Activated naive CD4-positive, alpha-beta T cell treated with anti-CD3 and anti-CD28 coated beads, Interleukin-2, amount 50 U/mL, for 16 hours (primary cell): ENCODE measurements at places on chromosomes 13 and 19.
A peak's percentile ranks its signal among the peaks of the same experiment; 100 is the strongest.

GRCh38 chr19:44356383-44357111 lies at the start of gene ZNF112:
Gene ZNF112 (minus strand): TSS chr19:44356680. CDS start chr19:44340539, 16,141 bp downstream.
- DNase-seq, result peak; percentile 16

GRCh38 chr19:42487032-42487797 lies 41.1 kb downstream of the CEACAM1 start:
- no peak for DNase-seq

DNA sequence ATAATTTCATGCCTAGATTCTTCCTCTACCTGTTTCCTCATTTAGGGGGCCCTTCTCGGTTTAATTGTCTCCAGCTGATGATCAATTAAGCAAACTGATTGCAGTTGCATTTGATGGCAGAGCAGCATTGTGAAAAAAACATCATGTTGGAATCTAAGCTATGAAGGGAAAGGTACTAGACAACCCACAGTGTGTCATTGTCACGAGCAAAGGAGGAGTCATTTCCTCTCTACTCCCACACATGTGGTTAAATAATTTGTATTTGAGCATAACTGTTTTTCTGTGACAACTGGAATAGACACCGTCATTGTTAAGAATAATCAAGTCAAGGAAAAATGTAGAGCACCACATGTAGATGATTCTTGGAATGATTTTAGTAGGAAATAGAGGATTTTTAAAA lies 240.3 kb downstream of the DCT start:
- peak; percentile 19 for DNase-seq

DNA sequence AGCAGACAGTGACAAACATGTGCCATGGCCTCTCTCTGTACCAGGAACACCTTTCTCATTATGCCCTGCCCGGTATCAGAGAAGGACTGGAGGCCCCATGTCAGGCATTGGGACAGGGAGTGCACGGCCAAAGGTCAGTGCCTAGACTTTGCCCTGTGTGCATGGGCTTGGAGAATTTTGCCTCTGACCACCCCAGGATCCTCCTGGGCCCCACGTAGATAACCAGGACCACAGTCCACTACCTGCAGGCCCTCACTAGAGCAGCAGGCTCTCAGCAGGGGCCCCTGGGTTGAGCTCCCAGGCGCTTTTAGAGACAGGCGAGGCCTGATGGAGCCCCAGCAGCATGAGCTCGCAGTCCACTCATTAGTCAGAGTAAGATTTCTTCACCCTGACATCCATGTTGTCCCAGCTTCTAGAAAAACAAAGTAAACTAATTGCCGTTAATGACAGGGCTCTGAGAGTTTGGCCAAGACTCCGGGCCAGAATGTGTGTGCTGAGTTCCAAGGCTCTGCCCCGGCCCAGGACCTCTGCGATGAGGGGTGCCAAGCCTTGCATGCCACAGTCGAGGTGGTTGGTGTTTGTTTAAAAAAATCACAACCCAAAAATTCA lies 42.7 kb downstream of the CAPN12 start:
- no peak for DNase-seq

GRCh38 chr19:27392027-27392632 lies 1820.8 kb downstream of the UQCRFS1 start:
- DNase-seq, result peak; percentile 1

GRCh38 chr13:66751691-66752090 lies 478.4 kb downstream of the PCDH9 start:
- no peak for DNase-seq

GRCh38 chr13:113853518-113854237 lies 10.2 kb downstream of the GAS6 start:
- DNase-seq, result peak; percentile 9

GRCh38 chr13:99425485-99426341 lies 75.6 kb upstream of the TM9SF2 start:
- DNase-seq, result peak; percentile 50

DNA sequence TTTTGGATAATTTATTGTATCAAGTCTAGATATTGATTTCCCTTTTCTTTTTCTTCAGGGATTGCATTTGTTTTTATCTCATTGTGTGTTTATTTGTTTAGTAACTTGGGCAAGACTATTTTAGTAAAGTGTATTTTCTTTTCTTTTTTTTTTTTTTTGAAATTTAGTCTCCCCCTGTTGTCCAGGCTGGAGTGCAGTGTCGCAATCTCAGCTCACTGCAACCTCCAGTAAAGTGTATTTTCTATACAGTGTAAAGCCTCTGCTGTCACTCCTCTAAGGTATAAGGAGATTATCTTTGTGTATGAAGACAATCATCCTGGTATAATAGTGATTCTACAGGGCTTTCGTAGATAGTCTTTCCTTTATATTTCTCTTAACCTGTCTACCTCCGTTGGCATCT lies 2546.0 kb downstream of the PCDH9 start:
- DNase-seq, result no peak

DNA sequence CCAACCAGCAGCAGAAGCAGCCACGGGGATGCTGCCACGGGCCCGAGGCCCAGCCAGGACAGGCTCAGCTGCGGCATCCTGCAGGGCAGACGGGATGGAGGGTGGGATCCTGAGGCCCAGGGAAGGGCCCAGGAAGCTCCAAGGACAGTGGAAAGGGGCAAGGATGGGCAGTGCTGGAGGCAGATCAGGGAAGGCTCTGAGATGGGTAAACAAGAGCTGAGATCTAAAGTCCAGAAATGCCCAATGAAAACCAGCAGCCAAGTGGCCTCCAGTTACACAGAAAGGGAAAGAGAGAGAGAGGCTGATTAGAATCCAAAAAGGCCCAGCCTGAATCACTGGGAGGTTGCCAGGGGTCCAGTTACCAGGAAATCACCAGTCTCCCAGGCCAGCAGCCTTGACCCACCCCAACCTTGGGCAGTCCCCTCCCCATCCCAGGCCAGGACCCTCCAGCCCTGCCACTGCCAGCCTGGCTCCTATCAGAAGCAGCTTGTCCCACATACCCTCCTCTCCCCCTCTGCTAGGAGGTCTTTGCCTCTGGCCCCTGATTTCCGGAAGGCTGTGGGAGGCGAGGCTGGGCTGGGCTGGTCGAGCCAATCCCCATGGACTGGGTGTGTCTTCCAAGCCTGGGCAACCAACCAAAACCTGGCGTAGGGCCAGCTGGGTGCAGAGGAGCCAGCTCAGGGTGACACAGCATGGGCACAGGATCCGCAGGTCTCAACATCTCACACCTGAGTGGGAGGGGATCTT lies at the start of gene CYP4F11:
CYP4F11 (minus strand) TSS at position 198 of the 747 bp plus-strand sequence; CDS start at position 77, 121 bp downstream.
- no peak for DNase-seq

DNA sequence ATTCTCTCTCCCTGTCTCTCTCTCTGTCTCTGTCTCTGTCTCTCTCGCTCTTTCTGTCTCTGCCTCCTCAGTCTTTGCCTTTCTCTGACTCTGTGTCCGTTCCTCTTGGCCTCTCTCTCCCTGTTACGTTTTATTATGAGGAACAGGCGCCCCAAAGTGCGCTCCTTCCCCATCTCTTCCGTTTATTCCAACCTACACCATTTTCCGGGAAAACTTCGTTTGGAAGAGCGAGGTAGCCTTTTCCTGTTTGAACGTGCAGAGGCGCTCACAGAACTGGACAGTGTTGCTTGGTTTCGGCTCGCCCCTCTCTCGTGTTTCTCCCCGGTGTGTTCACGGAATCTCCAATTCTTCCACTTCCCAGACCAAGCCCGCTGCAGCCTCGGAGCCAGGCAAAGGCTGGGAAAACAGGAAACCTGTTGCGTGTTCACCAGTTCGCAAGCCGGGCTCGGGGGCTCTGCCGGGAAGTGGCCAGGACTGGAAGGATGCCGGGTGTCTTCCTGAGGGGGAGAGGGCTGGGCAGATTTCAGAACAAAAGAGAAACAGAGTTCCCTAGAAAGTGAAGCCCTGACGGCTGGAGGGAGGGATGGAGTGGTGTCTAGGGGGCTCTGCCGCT lies 605 bp downstream of the TMEM255B start:
- DNase-seq, result no peak

DNA sequence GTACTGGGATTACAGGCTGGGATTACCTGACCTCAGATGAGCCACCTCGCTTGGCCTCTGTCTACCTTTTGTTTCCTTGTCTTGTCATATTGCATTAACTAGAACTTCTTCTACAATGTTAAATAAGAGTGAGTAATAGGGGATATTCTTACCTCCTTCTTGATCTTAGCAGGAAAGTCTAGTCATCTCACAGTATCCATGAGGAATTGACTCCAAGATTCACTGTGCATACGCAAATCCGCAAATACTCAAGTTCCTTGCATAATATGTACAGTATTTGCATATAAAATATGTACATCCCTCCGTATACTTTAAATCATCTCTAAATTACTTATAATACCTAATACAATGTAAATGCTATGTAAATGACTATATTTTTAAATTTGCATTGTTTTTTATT lies 78.3 kb downstream of the POLR1D start:
- no peak for DNase-seq
